ENCODE measurements at places on chromosomes 4 and X.

GRCh38 chrX:69362856-69363255 is 141.3 kb upstream of the NALF2 start:
- DNase-seq = no peak

- no peak for DNase-seq
Measured at GRCh38 chr4:61549336-61549735, 349.2 kb downstream of the ADGRL3 start.

GRCh38 chr4:152803541-152803940 is 23.8 kb downstream of the ARFIP1 start:
- no peak for DNase-seq

- peak; percentile 100 for DNase-seq
Measured at GRCh38 chr4:37686373-37687193, at the start of gene RELL1. TSS of gene RELL1 (minus strand) at chr4:37686376. CDS start at chr4:37686287, 89 bp downstream.

- DNase-seq = no peak
Measured at GRCh38 chr4:45971108-45971507, 152.7 kb downstream of the GABRG1 start.

GRCh38 chr4:188975271-188975670 is 836.0 kb downstream of the TRIML1 start:
- DNase-seq = no peak

GRCh38 chr4:55397126-55397436 is 1.3 kb downstream of the TMEM165 start:
- DNase-seq = peak; percentile 36

GRCh38 chrX:1264556-1264955 is 4.1 kb upstream of the CSF2RA start:
- no peak for DNase-seq

GRCh38 chrX:129933700-129934099 is 27.7 kb downstream of the UTP14A start:
- DNase-seq = no peak

GRCh38 chrX:54087661-54088060 is 43.4 kb upstream of the PHF8 start:
- DNase-seq = no peak
